ENCODE measurements at places on chromosomes 2 and 18.

GRCh38 chr2:71599646-71600236 is 146.4 kb downstream of the DYSF start:
- DNase-seq, result no peak

DNA sequence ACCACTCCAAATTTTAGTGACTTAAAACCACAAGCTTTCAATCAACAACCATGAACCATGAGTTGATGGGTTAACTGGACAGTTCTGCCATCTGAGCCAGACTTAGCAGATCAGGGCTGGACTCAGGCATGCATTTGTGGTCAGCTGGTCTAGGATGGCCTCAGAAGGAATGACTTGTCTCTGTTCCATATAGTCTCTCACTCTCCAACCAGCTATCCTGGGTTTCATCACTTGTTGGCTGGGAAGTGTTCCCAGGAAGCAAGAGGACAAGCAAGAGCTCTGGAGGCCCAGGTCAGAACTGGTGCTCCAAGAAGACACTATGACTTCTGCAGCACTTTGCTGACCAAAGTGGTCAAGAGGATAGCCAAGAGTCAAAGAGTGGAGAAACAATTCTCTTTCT is 17.5 kb upstream of the MAP3K20 start:
- no peak for DNase-seq

GRCh38 chr2:152298754-152299153 is 36.2 kb upstream of the FMNL2 start:
- DNase-seq, result no peak

- no peak for DNase-seq
Observed at GRCh38 chr2:170883683-170884082, 45.4 kb upstream of the GORASP2 start.

DNA sequence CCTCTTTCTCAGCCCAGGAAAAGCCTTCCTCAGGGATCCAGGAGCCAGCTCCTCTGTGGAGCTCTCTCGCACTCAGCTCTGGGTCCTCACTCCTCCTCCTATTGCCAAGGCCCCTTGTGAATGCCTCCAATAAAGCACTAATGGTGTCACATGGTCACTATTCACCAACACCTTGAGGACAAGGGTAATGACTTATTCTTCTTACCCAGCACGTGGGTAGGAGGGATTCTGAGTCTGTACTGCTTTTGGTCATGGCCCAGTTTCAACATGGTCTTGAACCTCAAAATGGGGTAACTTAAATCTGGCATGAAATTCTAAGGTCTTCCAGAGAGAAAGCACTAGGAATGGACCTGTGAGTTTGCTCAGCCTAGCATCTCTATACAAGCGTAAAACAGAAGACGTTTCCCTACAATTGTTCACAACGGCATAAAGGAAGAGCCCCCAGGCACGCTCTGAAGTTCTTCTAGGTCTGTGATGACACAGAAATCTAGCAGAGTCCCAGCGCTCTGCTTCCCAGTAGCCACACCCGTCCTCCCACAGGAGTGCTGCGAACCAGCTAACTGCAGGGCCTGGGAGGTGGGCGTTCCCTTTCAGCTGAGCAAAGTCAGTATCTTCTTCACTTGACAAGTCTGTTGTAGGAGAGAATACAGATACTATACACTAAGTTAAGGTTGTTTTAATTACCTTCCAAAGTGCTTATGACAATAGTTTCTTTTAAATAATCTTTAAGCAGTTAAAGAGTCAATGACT is 14.6 kb upstream of the KIDINS220 start:
- no peak for DNase-seq
